Hematopoietic multipotent progenitor cell treated with erythropoietin and hydrocortisone succinate and interleukin-3 and kit ligand, for 8 days (in vitro differentiated cells): ENCODE measurements at places on chromosomes 3 and 15.
A peak's percentile ranks its signal among the peaks of the same experiment; 100 is the strongest.

GRCh38 chr3:188567478-188568195 lies 413.7 kb downstream of the LPP start:
- no peak for DNase-seq

- DNase-seq = peak; percentile 19
Measured at GRCh38 chr3:169505577-169506230, 157.8 kb downstream of the MECOM start.

GRCh38 chr15:79169526-79170133 lies 79.0 kb upstream of the RASGRF1 start:
- DNase-seq = no peak

DNA sequence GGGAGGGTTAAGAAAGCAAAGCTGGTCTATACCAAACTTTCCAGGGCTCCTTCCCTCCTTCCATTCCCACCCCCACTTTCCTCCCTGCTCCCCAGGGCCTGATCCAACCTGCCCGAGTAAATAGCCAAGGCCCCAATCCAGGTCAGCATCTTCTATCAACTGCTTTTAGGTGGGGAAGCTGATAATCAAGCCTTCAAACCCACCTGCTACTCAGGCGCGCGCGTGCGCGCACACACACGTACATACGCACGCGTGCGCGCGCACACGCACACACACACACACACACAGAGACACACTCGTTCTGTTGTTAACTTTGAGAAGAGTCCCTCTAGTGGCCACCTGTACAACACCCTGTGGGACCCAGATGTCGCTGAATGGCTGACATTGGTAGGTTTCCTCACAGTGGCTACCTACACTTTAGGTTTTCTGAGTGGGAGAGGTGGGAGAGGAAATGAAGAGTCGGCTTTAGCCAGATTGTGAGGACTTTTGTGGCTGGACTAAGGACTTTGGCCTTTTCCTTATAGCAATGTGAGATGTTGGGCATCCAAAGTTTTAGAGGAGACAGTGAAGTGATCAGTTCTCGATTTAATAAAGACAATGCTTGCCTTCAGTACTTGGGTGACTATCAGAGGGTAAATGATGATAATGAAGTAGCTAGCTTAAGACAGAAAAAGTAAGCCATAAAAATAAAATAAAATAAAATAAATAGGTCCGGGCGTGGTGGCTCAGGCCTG lies 179.9 kb upstream of the C2CD4B start:
- DNase-seq = peak; percentile 88

DNA sequence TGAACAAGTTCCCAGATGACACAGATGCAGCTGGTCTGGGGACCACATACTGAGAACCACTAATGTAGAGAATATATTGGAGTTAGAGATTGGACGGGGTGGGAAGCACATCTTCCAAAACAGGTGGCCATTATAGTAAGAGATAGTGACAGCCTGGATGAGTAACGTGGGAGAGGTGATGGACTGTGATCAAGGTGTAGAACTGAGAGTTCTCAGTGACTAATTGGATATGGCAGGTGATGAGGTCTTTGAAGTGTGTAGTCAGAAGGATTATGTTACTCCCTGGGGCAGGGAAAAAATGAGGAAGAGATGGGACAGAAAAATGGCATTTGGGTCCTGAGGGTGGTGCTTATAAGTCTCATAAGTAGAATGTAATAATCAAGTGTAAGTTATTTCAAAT lies 66.6 kb downstream of the KCNMB2 start:
- DNase-seq = no peak

DNA sequence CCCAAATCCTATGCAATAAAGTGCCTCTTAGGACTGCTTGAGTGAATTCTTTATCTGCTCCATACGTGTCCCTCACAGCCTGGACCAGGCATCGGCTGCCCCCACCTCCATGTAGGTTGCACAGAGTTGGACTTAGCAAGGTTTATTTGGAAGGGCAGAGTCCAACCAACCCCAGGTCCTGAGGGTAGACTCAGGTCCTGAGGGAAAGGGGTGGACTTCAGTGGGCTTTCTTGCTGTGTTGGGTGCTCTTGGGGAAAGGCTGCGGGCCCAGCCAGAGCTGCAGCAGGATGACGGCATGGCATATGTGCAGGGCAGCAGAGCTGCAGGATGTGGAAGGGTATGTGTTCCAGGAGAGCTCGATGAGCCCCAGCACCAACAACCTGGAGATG lies 6.5 kb downstream of the ALG3 start:
- DNase-seq = no peak

DNA sequence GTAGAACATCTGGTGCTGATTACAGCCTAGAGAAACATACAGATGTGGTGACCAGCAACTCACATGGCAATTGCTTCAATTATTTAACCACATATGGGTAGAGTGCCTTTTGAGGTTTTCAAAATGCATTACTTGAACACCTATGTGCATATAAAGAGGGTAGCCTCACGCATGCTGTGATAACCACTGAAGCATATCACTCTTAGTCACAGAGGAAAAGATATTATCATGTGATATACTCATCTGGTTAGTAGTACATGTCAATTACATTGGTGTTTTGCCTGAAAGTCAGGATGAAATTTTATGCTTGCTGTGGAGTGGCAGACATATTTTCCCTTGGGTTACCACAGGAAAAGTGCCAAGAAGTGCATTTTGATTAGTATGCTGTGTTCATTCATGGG lies 459.3 kb upstream of the AGTR1 start:
- DNase-seq = no peak

- DNase-seq = peak; percentile 31
Measured at GRCh38 chr3:129233538-129233937, 15.9 kb upstream of the COPG1 start.

- DNase-seq = no peak
Measured at GRCh38 chr15:34018021-34018645, 20.9 kb downstream of the AVEN start.

GRCh38 chr3:110243081-110243480 lies 828.5 kb upstream of the NECTIN3 start:
- no peak for DNase-seq

DNA sequence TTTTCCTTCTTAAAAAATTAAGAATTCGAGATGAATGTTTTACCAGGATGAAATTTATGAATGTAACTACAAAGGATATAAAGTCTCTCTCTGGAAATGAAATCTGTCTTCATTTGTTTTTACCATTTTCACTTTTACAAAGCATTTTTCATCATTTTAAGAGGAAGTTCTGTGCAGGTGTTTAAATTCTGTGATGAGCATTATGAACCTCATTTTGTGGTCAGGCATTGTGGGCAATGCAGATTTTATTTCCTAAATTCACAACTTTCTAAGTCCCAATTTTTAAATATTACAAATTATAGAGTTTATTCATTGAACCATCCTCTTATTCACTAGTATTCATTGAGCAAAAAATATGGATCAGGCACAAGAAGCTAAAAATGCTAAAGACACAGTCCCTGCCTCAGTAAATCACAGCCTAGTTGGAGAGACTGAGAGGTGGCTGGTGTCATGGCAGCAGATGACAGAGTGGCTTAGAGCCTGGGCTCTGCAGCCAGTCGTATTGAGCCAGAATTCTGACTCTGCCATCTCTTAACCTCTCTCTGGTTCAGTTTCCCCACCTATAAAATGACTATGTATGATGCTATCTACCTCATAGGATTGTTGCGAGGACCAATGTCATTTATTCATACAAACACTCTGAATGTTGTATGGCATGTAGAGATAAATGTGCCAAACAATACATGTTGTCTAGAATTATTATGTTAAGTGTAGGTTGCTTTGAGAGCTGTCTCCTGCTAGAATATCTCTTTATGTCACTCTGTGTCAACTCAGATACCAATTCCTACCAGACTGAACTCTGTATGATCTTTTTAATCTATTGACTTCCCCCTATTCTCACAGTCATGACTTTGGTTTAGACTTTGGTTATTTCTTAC lies 7.5 kb upstream of the TGFBR2 start:
- DNase-seq = no peak

DNA sequence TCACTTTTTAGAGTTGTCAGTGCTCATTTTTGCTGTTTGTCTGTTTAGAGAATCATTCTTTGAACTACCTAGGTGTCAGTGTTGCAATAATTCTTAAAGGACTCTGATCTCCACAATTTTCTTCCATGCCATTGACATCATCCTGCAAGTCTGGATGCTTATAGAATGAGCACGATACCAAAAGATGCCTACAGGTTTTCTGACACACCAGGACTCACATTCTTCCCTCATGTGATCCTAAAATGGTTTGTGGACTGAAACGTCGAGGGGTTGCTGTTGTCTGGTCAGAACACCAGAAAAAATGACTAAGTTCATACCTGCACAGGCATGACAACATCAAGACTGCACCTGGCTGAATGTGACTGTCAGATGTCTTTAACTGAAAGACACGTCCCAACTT lies 95.9 kb downstream of the SEMA5B start:
- DNase-seq = no peak
